Kidney epithelial cell (primary cell): ENCODE measurements at places on chromosomes 12 and 14.

DNA sequence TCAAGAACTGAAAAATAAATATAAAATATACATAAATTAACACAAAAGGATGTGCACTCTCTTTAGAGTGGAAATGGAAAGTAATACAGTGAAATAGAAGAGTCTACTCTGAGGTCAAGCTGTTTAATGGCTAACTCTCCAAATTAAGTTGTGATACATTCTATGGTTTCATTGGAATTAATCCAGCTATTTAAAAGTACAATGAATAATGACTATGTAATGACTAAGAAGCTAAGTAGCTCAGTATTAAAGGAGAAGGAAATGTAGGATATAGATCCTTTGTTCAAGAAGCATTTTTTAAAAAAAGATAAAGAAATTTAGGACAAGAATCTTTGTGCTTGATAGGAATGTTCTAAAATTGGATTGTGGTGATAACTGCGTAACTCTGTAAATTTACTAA, 85.3 kb downstream of the LRP6 start:
- no peak for DNase-seq

GRCh38 chr12:68007466-68007865, 18.2 kb downstream of the IFNG-AS1 start:
- no peak for DNase-seq

GRCh38 chr14:103697603-103698379, 17.5 kb downstream of the XRCC3 start:
- no peak for DNase-seq

GRCh38 chr12:13039328-13039956, 4.7 kb upstream of the FAM234B start:
- DNase-seq: no peak

DNA sequence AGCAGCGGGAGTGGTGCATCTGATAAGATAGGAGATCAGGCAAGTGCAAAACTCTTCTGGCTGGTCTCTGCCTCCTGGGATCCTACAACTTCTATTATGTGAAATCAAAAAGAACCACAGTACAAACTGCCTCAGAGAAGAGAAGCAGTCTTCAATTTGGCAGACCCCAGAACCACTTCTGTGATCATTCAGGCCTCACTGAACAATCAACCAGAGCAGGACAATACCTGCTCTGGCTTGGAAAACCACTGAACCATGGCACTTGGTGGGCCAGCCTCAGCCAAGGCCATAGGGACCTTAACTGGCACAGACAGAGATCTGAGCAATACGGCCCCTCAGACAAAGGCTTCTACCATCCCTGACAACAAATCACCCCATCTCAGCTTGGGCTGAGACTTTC, 103.0 kb downstream of the NDUFA12 start:
- DNase-seq: no peak

- peak; percentile 82 for DNase-seq
These were observed 5.3 kb upstream of the HNF1A start for GRCh38 chr12:120972870-120973543.

DNA sequence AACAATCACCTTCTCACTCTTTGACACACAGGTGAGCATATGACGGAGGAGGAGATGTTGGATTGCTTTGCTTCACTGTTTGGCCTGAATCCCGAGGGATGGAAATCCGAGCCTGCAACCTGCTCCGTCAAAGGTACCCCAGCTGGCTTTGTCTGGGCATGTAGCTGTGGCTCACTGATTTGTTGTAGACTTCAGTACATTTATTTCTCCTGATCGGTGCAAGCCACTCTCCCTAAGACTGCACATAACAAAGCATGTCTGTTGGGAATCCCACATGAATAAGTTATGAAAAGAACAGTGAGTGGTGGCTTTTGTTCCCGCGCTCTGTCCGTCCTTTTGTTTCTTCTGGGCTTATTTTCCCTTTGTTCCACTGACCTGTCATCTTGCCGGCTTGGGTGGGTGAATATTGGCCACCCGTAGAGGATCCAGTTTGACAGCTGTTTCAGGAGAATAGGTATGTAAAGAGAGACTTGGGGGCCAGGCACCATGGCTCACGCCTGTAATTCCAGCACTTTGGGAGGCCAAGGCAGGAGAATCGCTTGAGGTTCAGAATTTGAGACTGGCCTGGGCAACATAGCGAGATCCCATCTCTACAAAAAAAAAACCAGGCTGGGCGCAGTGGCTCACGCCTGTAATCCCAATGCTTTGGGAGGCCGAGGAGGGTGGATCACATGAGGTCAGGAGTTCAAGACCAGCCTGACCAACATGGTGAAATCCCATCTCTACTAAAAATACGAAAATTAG, 20.0 kb upstream of the BCL7A start:
- DNase-seq: no peak

- DNase-seq: no peak
These were observed 284.3 kb downstream of the KSR2 start for GRCh38 chr12:117684471-117684870.

DNA sequence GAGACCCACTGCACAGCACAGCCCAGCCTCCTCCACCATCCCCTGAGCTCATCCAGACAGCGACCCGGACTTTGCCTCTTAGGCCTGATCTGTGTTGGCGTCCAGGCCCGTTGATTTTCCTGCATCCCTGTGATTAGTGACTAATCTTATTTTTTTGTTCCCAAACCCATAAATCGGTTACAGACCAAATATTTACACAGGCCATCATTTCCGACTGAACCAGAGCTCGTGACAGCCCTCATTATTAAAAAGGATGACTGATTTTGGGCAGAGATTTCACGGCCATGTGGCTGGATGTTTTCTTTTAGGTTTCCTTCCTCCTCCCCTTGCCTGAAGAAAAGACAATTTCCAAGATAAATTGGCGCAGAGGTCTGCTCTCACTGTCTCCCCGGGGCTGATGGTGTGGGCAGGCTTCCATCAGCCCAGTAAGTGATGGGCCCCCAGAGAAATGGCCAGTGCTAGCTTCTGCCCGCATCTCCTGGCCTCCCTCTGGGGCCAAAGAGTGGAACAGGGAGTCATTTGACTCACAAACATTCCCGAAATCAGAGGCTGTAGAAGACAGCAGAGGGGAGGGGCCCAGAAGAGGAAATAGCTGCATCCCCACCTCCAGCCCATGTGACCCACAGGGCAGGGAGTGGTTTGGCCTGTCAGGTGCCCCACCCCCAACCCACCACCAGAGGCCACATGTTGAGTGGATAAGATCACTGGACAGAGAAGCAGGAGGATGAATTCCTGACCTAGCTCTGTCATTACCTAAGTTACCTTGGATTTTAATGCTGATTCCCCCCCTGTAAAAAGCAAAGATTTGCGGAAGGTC, 283.5 kb downstream of the KSR2 start:
- peak; percentile 89 for DNase-seq

DNA sequence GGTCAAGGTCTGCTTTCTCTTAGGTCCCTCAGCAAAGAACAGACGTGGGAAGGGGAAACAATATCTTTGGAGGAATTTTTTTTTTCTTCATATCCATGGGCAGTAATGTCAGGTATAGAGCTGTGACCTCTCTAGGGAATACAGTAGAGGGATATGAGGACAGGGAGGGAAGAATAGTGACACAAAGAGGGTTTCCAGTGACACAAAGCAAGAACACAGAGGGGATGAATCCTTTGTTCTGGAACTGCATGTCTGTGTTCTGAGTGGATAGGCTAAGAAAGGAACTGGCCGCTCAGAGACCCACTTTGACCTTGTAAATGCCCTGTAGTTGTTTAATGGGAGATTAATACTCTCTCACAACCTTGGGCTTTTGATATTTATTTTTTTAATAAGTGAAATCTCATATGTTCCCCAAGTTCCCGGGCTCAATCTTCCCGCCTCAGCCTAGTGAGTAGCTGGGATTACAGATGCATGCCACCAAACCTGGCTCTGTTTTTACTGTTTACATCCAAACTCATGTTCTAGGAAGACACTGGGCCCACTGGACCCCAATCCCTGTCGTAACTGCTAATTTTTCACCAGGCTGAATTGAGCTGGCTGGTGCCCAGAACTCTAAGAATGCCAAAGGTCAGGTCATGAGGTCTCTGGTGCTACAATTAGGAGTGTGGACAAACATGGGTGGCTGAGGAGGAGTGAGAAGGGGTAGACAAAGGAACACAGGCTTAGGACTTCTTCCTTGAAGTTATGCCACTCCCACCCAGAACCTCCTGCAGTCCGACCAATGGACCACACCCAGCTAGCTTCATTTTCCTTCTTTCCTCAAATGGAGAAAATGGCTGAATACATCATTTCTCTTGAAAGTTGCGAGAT, 9.1 kb upstream of the PLEKHH1 start:
- no peak for DNase-seq

GRCh38 chr12:57180321-57180989, 33.0 kb upstream of the LRP1-AS start:
- DNase-seq: no peak

DNA sequence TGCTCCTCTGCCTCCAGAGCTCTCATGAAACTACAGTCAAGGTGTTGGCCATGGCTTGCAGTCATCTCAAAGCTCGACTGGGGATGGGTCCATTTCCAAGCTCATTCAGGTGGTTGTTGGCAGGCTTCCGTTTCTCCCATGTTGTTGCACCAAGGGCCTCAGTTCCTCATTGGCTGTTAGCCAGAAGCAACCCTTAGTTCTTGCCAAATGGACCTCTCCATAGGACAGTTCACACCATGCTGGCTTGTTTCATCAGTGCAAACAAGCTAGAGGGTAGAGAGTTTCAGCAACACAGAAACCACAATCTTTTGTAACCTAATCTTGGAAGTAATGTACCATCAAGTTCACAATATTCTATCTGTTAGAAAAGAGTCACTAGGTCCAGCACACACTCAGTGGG, 22.7 kb upstream of the PPM1A start:
- DNase-seq: no peak

DNA sequence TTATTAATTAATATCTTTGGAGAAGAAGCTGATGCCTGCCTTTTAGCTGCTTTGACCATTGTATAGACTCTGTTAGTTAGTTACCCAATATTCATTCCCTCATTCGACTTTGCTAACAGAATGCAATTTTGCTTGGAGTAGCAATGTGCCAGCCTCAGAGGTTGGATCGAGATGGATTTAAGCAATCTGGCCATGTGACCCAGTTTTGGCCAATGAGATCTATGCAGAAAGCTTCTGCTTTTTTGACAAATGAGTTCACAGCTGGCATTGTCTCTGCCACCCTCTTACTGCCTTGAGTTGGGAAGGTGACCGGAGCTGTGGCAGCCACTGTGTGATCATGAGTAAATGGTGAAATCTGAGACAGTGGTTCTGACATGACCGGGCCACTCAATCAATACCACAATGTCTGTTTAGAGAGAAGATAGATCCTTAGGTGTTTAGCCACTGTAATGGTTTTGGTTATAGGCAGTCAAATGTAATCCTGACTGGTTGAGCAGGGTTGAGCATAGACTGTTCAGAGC, 74.9 kb upstream of the MED13L start:
- DNase-seq: no peak

DNA sequence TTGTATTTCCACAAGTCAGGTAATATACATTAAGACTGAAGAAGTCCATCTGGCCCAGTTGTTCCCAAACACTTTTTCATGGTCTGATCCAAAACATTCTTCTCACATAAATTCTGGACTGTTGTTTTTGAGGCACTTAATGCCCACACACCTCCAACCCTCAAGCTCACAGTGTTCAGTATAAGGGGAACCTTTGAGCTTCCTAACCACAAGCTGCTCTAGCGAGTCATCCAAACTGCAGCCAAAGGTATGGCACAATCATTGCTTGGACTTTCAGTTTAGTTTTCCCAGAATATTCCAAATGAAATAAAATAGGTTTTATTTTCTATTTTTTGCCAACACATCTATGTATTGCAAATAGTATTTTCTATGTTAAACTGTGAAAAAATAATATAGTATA, 103.0 kb downstream of the PUS7L start:
- peak; percentile 37 for DNase-seq

DNA sequence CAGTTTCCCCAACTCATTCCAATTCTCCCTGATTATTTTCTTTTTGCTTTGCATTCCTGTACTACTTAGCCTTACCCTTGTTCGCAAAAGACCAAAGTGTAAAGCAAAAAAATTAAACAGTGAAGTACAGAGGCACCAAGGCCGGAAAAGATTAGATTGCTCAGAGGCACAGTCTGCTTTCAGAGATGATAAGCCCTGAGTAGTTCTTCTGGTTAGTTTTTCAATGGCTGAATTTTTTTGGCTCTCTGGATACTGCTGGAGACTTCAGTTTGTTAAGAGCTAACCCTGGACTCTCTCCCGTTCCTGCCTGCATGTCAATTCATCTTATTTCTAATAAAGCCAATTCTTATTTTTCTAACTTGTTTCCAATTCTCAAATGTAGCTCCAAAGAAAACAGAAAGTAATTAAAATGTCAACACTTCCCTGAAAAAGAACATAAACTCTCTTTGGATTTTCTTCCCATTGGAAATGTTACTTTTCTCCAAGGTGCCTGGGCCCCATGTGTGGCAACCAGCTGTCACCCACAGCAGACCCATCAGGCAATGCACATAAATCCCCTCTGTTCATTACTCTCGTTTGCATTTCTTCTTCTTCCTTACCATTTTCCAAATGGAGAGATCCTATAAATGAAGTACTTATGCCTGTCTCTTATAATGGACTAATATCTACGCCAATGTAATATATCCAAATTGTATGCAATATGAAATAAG, 142.8 kb downstream of the BTG1 start:
- DNase-seq: no peak

DNA sequence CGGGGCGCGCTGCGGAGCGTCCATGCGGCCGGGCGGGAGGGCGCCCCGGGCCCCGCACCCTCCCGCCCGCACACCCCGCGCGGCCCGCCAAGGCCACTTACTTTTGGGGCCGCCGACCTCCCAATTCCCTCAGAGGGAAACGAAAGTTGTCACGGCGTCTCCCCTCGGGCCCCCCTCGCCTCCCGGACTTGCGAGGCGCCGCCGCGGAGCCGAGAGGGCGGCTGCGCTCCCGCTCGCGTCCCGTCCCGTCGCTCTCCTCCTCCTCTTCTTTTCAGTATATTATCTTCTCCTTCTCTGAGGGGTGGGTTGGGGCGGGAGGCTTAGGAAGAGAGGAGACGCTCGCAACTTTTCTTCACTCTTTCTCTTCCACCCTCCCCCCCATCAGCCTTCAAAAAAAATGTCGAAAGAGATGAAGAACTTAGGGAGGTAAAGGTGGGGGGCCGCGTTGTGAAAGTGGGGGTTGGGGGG, 613 bp downstream of the DUSP16 start:
- DNase-seq: no peak

DNA sequence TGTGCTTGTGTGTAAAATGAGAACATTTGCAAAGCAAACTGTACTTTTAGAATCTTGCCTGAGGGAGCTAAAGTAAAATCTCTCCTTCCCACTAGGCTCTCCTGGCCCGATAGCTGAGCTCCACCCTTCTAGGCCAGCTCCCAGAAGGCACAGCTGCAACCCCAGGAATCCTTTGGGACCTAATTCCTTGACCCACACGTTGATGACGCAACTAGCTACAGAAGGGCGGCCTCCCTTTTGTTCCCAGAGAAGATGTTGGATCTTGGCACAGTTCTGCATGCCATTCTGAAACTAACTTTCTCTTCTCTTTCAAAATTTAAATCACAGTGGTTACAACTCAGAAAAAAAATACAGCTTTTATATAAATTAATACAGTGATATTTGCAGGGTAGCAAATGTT, 268.1 kb downstream of the EGLN3 start:
- no peak for DNase-seq
